ENCODE measurements at places on chromosomes 12 and 14.

- DNase-seq = no peak
Measured at GRCh38 chr12:94676922-94677321, 26.6 kb upstream of the TMCC3 start.

DNA sequence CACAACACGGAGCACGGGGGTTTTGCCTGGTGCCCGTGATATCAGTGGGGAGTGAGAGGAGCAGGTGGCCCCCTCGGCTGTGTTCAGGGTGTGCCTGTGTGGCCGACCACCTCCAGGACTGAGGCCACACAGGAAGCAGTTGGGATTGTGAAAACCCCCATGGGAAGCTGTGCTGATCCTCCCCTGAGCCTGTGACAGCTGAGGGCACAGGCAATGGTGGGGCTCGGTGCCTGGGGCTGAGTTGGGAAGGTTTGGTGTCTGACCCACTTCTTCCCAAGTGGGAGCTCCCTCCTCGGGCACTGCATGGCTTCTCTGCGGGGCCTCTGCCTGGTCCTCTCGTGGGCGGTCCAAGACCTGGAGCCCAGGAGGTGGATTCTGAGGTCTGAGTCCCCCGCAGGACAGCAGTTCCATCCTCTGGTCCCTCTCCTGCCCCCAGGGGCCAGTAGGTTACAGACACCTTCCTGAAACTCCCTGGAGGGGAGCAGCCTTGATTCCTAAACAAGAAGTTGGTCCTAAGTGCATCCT lies 17.9 kb downstream of the PACS2 start:
- DNase-seq = no peak

DNA sequence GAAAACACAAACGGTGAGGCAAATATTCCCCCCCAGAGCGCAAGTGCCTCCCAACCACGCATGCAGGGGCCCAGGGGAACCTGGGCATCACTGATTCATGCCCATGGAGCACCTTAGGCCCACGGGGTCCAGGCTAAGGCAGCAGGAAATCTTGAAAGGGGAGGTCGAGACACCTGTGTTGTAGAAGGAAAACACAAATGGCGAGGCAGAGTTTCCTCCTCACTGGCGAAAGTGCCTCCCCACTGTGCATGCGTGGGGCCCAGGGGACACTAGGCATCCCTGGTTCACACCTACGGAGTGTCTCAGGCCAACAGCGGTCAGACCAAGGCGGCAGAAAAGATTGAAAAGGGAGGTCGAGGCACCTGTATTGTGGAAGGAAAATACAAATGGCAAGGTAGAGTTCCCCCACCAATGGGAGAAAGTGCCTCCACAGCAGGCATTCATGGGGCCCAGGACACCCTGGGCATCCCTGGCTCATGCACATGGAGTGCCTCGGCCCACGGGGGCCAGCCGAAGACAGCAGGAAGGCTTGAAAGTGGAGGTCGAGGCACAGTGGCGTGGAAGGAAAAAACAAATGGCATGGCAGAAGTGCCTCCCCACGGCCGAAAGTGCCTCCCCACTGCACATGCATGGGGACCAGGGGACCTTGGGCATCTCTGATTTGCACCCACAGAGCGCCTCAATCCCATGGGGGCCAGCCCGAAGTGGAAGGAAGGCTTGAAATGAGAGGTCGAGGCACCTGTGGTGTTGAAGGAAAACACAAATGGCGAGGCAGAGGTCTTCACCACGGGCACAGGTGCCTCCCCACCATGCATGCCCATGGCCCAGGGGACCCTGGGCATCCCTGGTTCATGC lies 368.8 kb downstream of the ALG10 start:
- DNase-seq = no peak

- DNase-seq = no peak
Measured at GRCh38 chr12:12964255-12964654, 12.3 kb upstream of the GPRC5D start.

DNA sequence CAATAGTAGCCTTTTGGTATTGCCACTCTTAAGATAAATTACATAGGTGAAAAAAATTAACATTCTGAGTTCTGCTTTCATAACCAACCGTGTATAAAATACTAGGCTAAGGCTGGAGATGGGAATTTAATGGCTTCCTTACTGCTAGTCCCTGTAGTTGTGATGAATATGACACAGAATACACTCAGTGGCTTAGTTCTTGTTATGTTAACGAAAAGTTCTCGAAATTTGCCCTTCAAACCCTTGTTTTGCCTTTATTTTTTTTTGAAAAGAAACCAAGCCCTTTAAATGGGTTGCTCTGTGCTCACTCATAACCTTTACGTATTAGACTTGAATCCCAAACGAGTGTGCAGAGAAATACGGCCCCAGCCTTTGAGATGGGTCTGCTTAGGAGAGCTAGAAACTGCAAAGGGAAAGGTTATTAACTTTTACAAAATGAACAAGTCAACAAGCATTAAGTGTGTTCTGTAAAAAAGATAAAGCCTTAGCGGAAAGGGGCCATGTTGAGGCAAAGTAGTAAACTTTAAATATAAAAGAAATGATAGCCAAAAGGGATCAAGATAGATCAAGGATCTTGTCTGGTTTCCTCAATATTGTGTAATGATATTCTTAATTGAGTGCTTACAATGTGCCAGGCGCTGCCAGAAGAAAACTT lies 1.7 kb downstream of the NUDT4 start:
- DNase-seq = peak; percentile 54

DNA sequence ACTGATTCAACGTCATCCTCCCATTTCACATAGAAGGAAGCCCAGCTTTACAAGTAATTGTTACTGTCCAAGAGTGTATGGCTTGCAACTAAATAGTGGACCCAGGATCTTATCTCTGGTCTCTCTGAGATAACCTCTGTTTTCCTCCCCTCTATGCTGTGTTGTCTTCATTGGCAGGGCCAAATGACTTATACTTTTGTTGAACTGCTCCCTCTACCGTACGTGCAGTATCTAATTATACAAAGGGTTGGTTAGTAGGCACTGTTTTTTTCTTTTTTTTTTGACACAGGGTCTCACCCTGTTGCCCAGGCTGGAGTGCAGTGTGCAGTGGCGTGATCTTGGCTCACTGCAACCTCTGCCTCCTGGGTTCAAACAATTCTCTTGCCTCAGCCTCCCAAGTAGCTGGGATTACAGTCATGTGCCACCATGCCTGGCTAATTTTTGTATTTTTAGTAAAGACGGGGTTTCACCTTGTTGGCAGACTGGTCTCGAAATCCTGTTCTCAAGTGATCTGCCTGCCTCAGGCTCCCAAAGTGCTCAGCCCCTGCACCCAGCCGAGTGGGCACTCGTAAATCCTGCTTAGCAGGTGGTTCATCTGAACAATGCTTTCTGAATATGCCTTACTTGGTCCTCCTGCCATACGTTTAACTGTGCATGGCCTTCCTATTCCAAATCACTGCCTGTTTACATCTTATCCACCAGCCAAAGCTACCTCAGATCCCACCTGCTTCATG lies 162.1 kb downstream of the ADCK1 start:
- DNase-seq = no peak

GRCh38 chr12:120006258-120006975 lies 17.4 kb downstream of the BICDL1 start:
- no peak for DNase-seq

DNA sequence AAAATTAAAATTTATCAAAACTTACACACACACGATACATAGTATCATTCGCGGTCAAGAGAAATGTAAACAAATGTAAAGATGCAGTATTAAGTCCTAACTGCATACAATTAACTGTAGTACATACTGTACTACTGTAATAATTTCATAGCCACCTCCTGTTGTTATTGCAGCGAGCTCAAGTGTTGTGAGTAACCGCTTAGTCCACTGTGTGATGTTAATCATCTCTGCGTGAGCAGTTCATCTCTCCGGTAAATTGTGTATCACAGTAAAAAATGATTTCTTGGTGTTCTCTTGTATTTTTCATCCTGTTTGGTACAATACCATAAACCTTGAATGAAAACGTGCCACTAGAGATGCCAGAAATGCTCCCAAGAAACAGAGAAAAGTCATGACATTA lies 6.5 kb downstream of the EPS8 start:
- DNase-seq = no peak

GRCh38 chr12:95951515-95951914 lies 8.4 kb downstream of the AMDHD1 start:
- DNase-seq = no peak

DNA sequence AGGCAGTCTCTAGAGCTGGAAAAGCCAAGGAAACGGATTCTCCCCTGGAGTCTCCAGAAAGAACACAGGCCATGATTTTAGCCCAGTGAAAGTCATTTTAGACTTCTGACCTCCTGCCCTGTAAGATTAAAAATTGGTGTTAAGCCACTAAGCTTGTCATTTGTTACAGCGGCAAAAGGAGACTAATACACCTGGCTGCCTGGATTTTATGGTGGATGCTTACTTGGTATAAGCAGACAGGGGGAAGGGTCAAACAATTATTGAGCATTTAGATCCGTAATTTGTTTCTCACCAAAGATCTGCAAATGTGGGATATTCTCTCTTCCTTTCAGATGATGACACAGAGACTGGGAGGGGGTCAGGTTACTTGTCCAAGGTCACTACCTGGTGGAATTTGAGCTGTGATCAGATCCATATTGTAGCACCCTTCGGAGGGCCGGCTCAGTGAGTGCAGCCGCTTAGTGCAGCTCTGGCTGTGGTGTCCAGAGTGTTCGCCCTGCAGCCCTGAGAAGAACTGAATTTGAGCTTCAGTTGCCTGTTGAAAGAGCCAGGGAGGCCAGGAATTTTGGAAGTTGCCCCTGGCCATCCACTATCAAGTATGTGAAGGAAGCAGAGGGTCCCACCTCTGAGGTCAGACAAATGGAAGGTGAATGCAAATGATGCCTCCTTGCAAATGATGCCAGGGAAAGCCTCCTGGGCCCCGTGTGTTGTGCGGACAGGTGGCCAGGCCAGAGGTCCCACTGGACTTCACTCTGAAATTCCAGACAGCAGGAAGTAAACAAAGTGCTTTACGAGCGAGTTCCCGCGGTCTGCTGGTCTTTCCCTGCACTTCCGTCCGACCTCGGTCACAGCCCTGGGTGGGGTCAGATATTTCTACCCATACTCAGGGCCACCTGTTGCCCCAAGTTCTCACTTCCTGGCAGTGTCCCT lies 15.1 kb downstream of the GLRX5 start:
- DNase-seq = no peak

DNA sequence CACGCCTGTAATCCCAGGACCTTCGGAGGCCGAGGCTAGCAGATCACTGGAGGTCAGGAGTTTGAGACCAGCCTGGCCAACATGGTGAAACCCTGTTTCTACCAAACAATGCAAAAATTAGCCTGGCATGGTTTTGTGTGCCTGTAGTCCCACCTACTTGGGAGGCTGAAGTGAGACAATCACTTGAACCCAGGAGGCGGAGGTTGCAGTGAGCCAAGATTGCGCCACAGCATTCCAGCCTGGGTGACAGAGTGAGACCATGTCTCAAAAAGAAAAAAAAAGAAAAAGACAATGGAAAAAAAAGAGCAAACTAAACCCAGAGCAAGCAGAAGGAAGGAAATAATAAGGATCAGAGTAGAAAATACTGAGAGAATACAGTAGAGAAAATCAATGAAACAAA lies 5.4 kb downstream of the CHURC1 start:
- DNase-seq = no peak
